Kidney (tissue), 22 donors: ENCODE measurements at places on chromosomes 16 and 17. TPM values are rescaled to one million over a fixed set of nuclear protein-coding genes. Genes with fewer than 3 reads are reported as not detected.
A peak's percentile ranks its signal among the peaks of the same experiment; 100 is the strongest.

The CLEC19A gene
- polyA plus RNA-seq = not detected

The CD300A gene
- polyA plus RNA-seq = 3.1 TPM

The LRRC36 gene
- 3.1 TPM for polyA plus RNA-seq

The RGS11 gene
- 2.5 TPM for polyA plus RNA-seq

The ABCC12 gene
- polyA plus RNA-seq = not detected

The IGF2BP1 gene
- 1.5 TPM for polyA plus RNA-seq

The RAB34 gene
- 128 TPM for polyA plus RNA-seq

The MYH13 gene
- polyA plus RNA-seq = not detected

The KCNH4 gene
- polyA plus RNA-seq = not detected

The TP53TG3F gene
- polyA plus RNA-seq = not detected

The FA2H gene
- 10.3 TPM for polyA plus RNA-seq

The SLC16A13 gene
- 11.6 TPM for polyA plus RNA-seq

The HCRT gene
- polyA plus RNA-seq = not detected

The BANP gene
- 12.4 TPM for polyA plus RNA-seq

DNA sequence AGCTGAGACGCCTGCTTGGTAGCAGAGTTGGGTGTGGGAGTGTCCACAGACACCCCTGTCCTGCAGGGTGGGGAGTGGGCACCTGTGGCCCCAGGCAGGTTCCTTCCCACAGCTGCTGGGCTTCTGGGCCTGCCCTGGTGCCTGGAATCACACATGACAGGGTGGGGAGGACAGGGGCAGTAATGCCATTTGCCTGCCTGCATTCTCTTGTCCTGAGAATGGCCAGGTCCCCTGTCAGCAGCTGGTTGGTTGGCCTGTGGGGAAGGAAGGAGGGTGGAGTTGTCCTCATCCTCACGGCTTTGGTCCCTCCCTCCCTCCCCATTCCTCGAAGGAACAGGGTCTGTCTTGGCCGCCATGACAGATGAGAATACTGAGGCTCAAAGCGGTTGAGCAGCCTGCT, 5.2 kb downstream of the PRSS53 start:
- DNase-seq = no peak

- DNase-seq = no peak
Measured at GRCh38 chr17:42403150-42403549, 14.9 kb upstream of the STAT3 start.

- no peak for DNase-seq
Measured at GRCh38 chr17:78525511-78526160, 51.6 kb downstream of the DNAH17 start.

DNA sequence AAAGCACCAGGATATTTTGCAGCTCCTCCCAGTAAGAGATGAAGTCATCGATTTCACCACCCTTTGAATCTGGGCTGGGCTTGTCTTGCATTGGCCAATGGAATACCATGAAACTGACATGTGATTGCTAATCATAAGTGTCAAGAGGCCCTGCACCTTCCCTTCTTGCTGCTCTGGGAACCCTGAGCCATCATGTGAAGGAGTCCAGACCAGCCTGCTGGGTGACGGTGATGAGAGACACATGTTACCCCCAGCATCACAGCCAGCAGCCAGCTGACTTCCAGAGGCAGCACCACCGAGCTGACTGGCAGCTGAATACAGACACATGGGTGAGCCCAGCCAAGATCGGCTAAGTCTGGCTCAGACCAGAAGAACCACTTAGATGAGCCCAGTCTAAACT, 43.6 kb upstream of the CACNG4 start:
- no peak for DNase-seq

- DNase-seq = no peak
Measured at GRCh38 chr17:58403311-58403710, 14.0 kb downstream of the RNF43 start.

GRCh38 chr17:66348584-66349165, 46.3 kb downstream of the PRKCA start:
- no peak for DNase-seq

GRCh38 chr16:50856991-50857390, 115.1 kb downstream of the CYLD start:
- no peak for DNase-seq

- DNase-seq = peak; percentile 97
Measured at GRCh38 chr16:28211758-28212531, at the start of gene XPO6. Gene XPO6 (minus strand): TSS chr16:28211965. CDS start chr16:28211368, 597 bp downstream.

- no peak for DNase-seq
Measured at GRCh38 chr17:76755285-76755684, 17.4 kb downstream of the MFSD11 start.

GRCh38 chr17:73411313-73411747, 99.5 kb upstream of the CDC42EP4 start:
- no peak for DNase-seq

DNA sequence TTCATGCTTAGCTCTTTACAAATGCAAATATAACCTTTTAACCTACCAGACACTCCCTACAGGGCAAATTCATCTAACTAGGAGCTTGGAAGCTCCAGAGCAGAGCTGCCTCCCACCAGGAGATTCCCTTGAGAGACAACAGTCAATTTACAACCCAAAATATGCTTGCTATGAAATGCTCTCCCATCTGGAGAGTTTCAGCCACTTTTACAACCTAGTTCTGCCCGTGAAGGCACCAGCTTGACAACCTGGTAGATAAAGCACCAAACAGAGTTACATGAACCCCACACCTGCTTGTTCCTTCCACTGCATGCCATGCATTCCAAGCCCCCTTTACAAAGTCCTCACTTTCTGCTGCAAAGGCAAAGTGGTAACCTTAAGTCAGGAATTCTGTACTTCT, 215.3 kb upstream of the KIF2B start:
- peak; percentile 8 for DNase-seq

GRCh38 chr17:57999010-57999495, 8.0 kb downstream of the SRSF1 start:
- DNase-seq = no peak

DNA sequence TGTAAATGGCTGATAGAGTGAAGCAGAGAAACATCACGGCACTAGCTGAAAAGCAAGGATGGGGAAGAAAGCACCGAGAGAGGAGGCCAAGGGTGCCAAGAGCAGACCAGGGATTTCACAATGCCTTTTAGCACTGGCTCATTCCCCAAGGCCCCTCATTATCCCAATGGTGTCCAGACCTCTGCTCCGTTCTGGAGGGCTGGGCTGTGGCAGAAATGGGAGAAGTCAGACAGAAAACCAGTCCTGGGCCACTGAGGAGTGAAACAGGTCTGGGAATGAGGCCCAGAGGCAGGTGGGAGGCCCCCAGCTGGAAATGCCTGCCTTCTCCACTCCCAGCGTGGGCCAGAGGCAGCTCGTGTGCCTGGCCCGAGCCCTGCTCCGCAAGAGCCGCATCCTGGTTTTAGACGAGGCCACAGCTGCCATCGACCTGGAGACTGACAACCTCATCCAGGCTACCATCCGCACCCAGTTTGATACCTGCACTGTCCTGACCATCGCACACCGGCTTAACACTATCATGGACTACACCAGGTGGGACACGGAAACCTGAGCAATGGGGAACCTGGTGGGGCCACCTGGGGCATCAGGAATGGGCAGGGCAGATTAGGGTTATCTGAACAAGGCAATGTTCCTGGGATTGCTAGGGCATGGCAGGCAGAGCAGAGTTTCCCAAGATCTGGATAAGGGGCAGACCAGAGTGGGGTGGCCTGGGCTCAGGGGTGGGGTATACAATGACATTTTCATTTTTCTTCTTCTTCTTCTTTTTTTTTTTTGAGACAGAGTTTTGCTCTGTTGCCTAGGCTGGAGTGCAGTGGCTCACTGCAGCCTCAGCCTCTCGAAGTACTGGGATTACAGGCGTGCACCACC, 20.3 kb downstream of the ANKRD40 start:
- DNase-seq = peak; percentile 31

DNA sequence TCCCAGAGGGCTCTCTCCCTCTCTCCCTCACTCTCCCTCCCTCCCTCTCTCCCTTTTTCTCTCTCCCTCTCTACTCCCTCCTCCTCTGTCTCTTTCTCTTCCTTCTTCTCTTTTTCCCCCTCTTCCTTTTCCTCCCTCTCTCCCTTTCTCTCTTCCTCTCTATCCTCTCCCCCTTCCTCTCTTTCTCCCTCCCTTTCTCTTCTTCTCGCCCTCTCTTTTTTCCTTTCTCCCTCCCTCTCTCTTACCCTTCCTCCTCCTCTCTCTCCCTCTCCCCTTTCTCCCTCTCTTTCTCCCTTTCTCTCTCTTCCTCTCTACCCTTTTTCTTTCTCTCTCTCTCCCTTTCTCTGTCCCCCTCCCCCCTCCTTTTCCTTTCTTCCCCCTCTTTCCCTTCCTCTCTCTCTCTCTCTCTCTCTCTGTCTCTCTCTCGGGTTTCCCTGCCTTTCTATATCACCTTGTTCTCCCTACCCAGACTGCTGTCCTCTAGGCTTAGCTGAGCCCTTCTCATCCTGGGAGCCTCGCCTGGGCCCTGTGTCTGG, 25.8 kb upstream of the TMEM220 start:
- no peak for DNase-seq

DNA sequence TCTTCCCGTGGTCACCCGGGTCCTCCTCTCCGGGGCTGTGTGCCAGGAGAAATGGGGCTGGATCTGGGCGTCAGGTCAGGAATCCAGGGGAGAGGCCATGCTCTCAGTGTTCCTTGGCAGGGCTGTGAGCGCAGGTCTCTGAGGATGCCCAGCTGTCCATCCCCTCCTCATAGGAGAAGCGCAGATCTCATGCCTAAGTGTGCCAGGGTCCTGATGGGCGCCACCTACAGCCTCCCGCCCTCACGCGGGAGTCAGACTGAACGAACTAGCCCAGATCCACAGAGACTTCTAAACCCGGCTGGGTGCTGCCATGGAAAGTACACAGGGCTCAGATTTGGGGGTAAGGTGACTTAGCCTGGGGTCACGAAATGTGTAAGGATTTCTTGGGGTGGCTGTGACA, 24.3 kb downstream of the MGRN1 start:
- no peak for DNase-seq

DNA sequence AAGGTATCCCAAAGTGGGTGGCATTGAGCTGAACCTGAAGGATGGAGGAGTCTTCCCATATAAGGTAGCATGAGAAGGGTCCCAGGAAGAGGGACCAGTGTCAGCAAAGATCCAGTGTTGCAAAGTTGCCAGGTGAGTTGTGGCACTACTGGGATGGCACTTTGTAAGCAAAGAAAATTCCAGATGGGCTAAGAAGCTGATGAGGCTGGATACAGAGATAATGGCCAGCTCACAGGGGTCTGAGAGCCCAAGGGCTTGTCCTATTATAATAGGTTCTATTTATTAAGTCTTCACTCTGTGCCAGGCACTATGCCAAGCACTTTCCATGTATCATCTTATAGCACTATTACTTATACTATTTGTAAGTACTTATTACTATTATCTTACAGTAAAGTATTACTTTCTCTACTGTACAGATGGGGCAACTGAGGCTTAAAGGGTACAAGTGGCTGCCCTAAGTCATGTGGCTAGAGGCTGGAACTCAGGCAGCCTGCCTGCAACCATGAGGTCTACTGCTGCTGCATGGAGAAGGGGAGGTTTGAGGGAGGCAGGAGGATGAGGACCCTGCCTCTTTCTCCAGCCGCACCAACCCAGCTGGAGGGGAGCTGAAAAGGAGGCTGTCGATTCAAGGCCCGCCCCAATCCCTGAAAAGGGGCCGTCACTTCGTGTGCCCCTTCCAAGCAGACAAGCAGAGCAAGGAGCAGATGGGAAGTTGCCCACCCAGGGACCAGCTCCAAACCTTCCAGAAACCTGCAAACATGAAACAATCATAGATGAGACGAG, 86.5 kb downstream of the C16orf78 start:
- DNase-seq = peak; percentile 17

- no peak for DNase-seq
Measured at GRCh38 chr17:42402117-42402516, 13.9 kb upstream of the STAT3 start.

DNA sequence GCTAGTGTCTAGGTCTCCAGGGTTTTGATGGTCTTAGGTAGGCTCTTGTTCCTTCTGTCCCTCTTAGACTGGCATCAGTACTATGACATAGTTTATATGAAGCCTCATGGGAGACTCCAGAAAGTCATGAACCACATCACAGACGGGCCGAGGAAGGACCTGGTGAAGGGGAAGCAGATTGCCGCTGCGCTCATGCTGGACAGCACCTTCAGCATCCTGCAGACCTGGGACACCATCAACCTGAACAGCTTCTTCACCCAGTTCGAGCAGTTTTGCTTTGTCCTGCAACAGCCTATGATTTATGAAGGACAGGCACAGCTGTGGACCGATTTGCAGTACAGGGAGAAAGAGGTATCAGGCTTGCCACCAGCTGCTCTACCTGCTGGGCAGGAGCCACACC, 34.0 kb downstream of the RNF213 start:
- no peak for DNase-seq

DNA sequence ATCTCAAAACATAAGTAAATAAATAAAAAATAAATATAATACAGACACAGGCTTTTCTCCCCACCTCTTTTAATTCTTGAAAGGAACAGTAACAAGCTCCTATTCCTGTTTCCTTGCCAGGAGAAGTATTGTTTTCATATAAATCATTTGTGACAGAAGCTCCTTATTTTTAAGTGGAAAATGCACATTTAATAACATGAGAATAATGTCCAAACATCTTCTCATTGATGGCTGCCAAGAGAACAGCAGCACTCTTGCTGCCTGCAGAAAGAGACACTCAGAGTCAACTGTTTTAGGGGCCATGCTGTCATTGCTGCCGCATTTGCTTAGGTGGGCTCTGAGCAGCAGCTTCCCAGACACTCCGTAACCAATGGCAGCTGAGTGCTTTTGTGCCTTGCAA, 580.1 kb downstream of the WWOX start:
- DNase-seq = no peak
